AG04450 (cell line): ENCODE measurements at places on chromosomes 16 and 17. TPM values are rescaled to one million over a fixed set of nuclear protein-coding genes. Genes with fewer than 3 reads are reported as not detected.
A peak's percentile ranks its signal among the peaks of the same experiment; 100 is the strongest.

DNA sequence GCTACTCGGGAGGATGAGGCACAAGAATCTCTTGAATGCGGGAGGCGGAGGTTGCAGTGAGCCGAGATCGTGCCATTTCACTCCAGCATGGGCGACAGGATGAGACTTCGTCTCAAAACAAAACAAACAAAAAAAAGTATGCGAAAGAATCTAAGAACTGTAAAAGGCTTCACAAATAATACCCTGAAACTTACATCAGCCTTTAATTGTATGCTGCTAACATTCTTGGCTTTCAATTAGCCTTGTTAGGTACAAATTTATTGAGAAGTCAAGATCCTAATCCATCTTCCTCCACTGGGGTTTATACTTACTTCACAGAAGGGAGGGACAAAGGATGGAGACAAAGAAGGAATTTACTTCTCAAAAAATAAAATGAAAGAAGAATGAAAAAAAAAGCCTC, 83.3 kb downstream of the SNX11 start:
- no peak for DNase-seq

DNA sequence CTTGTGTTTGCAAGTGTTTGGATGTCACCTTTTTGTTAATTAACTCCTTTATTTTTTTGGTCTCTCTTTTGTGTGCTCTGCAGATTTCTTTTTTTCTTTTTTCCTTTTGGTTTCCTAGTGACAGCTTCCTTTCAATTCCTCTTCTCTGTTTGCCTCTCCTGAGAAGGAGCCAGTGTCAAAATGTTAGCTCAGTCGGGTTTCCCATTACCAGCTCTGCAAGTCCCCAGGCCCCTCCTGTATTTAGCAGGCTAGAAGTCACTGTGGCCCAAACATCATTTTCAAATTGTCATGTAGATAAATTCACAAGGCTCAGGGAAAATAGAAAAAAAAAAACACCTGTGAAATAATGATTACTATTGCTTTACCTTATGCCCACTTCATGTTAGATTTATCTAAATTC, 1621.6 kb downstream of the CDH8 start:
- no peak for DNase-seq

GRCh38 chr17:27226611-27227230, 67.2 kb upstream of the WSB1 start:
- DNase-seq, result peak; percentile 37

Gene PRSS33
- polyA plus RNA-seq, result not detected in 2 replicates

- DNase-seq, result no peak
Observed at GRCh38 chr16:80948886-80949493, 57.7 kb downstream of the CMC2 start.

GRCh38 chr16:89060207-89060794, 33.4 kb upstream of the ACSF3 start:
- DNase-seq, result no peak
